ENCODE measurements at places on chromosomes 3 and 15. TPM values are rescaled to one million over a fixed set of nuclear protein-coding genes. Genes with fewer than 3 reads are reported as not detected.

MEGF11 gene
- not detected for total RNA-seq

BCL2A1 gene
- total RNA-seq, result 0.38 TPM

NAALADL2 gene
- 1.1 TPM for total RNA-seq

GRCh38 chr3:163538387-163538786 lies 1539.9 kb downstream of the SI start:
- DNase-seq, result no peak

DNA sequence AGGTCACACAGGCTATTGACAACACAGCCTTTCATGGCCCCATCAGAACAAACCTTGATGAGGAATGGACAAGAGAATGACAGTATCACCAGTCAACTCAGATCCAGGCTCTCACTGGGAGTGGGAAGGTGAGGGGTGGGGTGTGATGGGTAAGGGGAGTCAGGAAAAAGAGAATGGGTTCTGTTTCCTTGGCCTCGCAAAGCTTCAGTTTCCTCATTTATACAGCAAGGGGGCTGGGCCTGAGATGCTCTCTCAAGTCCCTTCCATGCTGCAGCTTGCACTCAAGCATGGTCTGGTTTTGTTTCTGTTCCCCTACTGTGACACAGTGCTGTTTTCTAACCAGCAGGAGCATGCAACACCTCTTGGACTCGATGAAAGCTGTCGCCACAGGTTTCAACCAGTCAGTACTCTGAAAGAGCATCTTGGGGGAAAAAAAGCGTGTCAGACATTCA lies 65.7 kb upstream of the IL12A start:
- DNase-seq, result no peak

GRCh38 chr3:41863024-41863423 lies 98.9 kb downstream of the ULK4 start:
- DNase-seq, result peak; percentile 21

- DNase-seq, result no peak
Observed at GRCh38 chr15:85430406-85431204, 50.2 kb downstream of the AKAP13 start.

DNA sequence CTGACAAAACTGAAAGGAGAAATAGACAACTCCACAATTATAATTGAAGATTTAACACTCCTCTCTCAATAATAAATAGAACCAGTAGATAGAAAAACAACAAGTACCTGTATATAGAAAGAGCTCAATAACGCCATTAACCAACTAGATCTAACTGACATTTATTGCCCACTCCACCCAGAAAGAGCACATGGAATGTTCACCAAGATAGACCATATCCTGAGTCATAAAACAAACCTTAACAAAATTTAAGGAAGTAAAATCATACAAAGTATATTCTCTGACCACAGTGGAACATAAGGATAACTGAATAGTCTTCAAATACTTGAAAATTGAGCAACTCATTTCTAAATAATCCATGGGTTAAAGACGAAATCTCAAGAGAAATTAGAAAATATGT lies 25.1 kb downstream of the KBTBD12 start:
- DNase-seq, result no peak

DNA sequence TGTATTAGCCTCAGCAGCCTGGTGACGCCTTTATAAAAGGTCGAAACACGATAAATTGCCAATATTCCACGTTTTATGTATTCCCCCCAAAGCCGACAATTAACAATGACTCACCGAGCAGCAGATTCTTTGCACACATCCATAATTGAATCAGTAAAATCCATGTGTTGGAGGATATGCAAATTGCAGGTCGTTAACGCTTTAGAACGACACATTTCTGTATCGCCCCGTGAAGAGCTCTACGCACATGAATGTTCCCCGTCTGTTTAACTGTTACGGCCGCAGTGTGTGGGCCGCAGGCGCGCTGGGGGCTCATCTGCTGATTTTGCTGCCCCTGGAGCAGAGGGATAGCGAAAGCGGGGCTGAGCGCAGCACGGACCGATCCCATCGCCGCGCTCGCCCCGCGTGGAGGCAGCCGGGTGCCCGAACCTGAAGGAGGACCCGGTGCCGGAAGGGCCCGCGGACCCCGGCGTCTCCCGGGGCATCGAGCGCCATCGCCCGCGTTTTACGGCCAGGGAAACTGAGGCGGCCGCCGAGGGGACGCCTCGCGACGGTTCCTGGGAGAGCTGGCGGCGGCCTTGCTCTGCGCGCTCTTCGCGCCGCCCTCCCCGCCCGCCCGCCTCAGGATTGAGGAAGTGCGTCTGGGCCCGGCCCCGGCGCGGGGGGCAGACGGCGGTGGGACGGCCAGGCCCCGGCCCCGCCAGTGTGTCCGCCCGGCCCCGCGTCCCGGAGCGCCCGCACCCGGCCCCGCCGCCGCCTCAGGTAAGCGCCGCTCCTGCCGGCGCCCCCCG lies at the start of gene LRRK1:
TSS of gene LRRK1 (plus strand) at position 668 of the 791 bp plus-strand sequence. CDS start 5,276 bp downstream, outside the sequence.
- DNase-seq, result peak; percentile 58

GRCh38 chr3:151265866-151266265 lies 12.5 kb downstream of the P2RY14 start:
- DNase-seq, result no peak

DNA sequence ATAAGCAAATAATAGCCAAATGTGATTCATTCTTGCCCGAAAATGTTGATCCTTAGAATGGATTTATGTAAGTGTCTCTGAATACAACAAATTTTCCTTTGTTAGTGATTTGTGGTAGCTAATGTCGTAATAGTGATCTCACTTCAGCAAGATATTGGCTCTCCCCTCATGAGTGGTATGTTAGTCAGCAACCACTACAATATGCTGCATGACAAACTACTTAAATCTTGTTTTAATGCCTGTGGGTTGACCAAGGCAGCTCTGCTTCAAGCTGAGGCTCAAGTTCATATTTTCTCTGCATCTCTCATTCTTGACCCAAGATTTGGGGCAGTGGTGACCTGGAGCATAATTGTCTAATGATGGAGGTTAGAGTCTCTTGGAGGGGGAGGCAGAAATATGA lies 49.8 kb upstream of the GALNT15 start:
- DNase-seq, result peak; percentile 99

DNA sequence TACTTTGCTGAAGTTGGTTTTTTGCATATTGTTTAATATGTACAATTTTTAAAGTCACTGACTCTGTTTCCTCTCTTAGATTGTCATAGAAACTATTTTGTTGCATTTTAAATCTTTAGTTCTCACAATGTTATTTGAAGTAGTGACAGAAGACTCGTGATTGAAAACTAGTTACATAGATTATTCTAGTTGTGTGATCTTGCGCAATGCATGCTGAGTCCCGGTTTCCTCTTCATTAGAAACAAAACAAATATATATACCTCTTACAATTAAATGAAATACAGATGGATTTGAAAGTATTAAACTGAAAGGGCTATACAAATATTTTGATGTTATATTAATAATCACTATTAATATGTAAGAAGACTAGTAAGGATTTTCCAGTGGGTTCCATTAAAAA lies 333.0 kb downstream of the LPP start:
- no peak for DNase-seq

GRCh38 chr3:170330366-170330765 lies 27.1 kb upstream of the SKIL start:
- peak; percentile 86 for DNase-seq

- DNase-seq, result no peak
Observed at GRCh38 chr15:85955501-85956391, 123.9 kb upstream of the AGBL1 start.

GRCh38 chr3:11195721-11196332 lies 41.5 kb downstream of the HRH1 start:
- peak; percentile 56 for DNase-seq

DNA sequence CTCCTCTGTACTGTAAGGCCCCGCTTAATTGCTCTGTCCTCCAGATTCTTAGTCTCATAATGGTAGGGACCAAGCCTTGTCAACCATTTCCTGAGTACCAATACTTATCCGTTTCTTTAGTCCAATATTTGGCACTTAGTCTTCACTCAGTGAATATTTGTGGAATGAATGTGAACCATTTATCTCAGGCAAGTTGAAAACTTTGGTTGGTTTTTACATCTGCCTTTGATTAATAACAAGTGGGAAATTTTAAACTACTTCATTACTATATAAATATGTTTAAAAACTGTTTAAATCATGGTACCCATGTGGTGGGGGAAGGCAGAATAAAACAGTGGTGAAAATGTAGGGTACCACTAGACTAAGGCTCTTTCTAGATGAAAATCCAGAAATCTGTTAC lies 15.2 kb downstream of the CA12 start:
- DNase-seq, result no peak

DNA sequence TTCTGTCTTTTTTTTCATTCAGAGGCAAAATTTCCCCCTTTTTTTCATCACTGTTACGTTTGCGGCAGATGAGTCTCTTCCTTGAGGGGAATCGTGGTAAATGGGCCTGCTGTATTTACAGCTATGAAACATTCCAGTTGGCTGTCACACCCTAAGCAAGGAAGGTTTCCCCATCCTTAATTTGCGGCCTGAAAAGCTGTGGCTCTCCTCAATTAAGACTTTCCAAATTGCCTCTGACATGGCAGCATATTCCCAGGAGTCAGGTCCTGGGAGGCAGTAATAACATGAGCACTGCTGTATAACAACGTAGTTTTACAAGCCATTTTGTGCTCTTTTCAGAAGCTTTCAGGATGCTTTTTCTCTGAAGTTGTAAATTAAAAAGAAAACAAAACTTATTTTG lies 420.9 kb downstream of the LPP start:
- no peak for DNase-seq

DNA sequence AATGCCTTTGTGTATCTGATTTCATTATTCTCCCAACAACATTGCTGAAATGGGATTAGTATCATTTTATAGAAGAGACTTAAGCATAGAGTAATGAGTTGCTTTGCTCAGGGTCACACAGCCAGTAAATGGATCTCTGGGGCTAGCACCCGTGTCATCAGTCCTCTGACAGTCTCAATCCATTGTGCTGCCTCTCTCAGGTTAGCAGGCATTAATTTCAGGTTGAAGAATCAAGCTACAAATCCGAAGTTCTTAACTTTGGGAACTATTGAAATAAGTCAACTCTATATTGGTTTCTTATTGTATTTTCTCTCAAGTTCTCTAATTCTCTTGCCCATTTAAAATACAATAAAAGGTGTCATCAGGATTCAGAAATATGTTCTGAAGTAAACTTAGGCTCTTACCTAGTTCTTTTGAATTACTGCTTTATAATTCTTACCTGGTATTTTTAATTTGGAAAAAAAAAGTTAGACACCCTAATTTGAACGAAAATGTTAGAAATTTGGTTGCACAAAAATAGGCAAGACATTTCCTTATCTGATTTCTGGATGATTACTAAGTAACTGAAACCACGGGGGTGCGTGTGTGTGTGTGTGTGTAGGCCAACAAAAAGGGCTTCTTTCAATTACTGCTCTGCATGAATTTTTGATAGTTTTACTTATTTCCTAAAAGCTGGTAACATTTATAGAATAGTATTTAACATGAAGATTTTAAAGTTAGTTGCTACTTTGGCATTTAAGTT lies 189.8 kb downstream of the MBNL1 start:
- no peak for DNase-seq

Data from bronchial epithelial cell (primary cell).